ENCODE measurements at places on chromosomes 5 and 9. TPM values are rescaled to one million over a fixed set of nuclear protein-coding genes. Genes with fewer than 3 reads are reported as not detected.
A peak's percentile ranks its signal among the peaks of the same experiment; 100 is the strongest.

DNA sequence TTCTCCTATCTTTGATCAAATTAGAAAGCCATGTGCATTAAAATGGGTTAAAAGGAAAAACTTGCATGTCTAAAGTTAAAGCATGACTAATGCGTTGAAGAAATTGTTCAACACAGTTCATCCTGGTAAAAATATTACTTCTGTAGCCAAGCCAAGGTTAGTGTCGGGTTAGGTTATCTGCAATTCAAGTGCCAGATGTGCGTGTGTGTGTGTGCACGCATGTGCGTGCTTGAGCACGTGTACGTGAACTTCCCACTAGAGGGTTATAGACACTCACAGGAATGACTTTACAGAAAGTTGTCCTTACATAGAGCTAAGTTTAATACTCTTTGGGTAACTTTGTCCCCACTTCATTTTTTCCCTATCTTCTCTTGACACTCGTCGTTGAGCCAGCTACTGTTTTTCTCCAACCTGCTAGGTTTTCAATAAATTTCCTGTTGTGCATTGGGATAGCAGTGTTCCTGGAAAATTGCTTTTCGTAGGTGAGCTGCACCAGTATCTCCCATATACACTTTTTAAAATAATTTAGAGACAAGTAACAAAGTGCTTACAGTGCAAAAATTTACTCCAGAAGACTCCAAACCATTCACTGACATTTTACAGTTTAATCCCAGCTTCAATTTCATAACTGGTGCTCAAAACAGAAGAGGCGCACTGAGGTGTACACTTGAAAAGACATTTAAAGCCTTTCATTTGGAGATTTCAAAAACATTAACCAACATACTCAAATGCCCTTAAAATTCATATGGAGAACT lies 353.8 kb downstream of the NFIB start:
- no peak for DNase-seq

DNA sequence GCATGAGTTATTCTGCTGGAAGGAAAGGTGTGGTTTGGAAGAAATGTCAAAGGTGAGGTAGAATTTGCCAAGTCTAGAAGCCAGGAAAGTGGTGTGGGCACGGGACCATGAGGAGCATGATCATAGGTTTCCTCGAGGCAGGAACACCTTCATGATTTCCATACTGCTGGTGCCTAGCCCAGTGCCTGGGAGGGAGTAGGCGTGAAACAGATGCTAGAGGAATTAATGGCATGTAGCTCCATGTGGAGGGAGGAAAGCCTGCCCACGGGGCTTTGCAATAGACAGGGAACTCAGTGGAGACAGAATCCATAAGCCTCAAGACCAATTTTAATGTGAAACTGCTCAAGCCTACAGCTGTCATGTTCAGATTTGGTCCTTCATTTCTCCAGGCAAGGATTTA lies 35.1 kb downstream of the TTLL11 start:
- DNase-seq, result no peak

DNA sequence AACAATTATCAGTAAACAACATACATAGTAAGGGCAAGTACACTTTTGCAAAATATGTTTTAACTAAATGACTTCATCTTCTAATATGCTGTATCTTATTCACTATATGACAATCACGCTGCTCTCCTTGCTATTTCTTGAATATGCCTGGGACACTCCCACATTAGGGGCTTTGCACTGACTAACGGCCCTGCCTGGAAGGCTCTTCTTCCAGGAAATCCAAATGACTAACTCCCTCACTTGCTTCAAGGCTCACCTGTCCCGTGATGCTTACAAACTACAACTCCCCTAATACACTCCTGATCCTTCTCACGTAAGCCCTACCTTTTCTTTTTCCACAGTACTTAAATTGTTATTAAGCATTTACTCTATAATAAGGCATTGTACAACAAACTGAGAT lies 10.6 kb downstream of the ERP44 start:
- DNase-seq, result no peak

DNA sequence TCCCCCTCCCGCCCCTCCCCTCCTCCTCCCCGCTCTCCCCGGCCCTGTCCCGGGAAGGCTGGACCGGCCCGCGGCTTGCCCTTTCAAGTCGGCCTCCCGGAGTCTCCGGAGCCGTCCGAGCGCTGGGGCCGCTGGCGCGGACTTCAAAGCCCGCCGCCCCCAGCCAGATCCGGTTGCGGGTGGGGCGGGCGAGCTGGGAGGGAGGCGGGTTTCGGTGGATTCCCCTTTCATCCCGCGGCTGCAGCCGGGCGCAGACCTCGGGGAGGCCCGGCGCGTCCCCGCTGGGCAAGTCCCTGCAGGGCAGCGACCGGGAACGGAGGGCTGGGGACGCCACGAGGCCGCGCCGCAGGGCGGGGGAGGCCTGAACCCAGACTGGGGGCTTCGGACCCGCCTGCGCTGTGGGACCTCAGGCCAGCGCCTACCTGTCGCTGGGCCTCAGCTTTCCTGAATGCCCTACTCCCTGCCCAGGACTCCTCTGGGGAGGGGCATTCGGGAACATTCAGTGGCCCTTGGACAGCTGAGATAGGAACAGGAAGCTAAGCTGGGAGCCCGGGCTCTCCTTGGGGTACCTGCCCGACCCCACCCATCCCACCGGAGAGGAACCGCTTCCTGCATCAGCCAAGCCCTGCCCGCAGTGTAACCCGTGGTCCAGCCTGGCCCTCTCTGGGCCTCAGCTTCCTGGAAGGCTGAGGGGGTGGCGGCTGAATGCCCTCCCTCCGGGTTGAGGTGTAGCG lies 23.4 kb downstream of the C9orf50 start:
- DNase-seq, result peak; percentile 75

- DNase-seq, result peak; percentile 88
Measured at GRCh38 chr5:43573058-43573457, 16.2 kb upstream of the PAIP1 start.

DNA sequence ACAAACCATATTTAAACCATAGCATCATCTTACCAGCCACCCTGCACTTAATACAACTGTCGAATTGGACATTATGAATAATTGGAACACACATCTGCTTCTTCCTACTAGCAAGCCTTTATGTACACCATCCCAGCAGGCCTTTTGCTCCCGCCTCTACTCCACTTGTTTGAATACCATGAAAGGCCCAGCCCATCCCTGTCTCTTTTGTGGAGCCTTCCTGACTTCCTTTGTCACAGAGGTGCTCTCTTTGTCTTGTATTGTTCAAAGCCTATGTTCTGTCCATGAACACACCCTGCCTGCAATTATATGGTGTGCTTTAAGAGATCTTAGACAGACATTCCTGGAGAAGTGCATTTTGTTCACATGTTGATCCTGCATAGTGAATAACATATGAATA lies 465.7 kb downstream of the DIRAS2 start:
- no peak for DNase-seq

- no peak for DNase-seq
Measured at GRCh38 chr9:81877047-81877446, 51.2 kb upstream of the SPATA31D4 start.

DNA sequence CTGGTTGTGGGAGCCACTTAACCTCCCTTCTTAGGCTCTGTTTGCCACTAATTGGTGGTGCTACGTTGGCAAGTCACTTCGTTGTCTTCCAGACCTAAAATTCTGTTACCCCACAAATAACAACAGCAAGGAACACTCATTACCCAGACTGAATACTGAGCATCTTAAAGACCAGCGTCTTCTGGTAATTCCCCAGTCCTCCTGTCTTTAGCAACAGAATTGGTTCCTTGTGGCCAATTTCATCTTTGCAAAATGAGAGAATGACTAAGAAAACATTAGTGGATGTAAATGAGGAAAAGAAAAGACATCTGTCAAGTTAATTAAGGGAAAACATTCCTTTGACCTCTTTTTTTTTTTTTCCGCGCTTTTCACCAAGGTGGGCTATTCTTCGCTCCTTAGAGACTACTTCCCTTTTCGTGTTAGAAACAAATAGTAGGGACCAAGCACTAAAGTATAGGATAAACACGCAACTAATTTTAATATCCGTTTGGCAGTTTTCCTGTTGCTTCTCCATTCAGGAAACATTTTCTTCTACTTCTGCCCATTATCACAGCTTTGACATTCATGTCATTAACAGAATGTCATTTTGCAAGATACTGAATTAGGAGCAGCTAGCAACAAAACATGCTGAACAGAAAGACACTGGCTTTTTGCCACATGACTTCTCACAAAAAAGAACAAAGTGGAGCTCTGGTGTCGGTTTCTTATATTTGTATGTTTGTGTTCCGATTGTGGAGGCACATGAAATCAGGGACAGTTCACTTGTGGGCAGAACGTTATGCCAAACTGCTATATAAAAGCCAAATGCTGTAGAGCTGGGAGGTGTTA lies 154.2 kb downstream of the CD180 start:
- DNase-seq, result no peak

DNA sequence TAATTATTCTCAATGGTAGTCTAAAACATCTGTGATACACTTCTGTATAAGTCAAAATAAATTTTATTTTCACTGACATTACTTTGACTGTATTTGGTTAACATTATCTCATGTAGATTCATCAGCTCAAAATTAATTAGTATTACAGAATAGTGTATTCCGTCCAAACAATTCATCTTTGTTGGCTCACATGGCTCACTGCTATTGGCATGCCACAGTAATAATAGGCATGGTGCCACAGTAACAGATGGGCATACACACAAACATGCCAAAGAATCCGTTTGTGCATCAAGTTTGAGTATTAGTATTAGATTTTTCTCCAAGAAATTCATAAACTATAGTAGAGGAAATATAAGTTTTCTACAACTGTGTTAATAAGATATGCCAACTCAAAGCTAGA lies 14.2 kb downstream of the AP3B1 start:
- DNase-seq, result no peak

DNA sequence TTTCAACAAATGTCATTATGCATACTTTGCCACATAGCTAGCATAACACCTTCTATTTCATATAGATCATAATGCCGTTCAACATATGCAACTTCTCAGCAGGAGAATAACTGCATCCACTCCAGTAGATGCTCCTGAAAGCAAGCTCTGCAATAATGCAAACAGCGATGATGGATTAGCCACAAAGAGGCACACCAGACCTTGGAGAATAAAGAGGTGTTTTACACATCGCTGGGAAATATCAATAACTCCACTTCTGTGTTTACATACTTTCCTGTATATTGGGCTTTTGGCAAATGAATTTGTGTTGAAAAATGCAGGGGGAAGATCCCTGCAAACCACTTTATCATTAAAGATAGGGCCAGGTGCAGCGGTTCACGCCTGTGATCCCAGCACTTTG lies 271.5 kb upstream of the PANK3 start:
- no peak for DNase-seq

DNA sequence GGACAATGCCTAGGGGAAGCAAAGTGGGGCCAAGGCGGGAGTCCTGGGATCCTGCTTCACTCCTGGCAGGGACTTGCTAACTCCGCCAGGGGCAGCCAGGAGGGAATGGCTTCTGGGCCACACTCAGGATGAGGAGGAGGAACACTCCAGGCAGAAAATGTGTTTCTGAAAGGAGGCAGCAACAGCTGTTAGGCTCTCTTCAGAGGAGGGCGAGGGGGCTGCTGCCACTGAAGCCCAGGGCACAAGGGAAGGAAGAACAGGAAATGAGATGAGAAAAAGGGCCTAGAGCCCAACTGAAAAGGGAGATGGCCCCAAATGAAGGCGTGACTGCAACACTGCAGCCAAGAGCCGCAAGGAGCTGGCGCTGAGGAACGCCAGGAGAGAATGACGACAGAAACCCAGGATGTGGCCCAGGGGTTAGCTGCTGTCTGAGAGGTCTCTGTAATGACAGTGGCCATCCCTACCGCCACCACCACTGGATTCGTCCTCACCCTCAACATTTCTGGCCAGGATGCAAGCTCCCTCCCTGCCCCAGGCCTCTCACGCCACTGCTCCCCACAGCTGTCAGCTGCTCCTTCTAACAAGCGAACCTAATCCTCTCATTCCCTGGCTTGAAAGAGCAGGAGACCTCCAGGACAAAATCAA lies 15.8 kb downstream of the PSMB7 start:
- peak; percentile 77 for DNase-seq

DNA sequence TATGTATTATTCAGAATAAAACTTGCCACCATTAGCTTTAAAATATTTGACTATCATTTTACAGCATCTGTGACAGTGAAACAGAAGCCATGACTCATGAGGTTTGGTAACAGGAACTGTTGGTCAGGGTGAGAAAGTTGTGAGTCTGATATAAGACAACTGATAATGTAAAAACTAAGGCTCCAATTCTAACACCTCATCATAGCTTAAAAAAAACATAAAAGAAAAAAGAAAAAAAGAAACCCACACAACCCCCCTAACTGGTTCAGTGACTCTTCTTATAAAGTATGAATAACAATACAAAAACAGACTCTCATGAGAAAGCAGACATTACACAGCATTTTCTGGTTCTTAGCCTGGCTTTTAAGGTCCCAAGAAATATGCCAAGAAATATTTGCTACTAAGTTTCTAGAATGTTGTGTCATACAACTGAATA lies 85.8 kb downstream of the MRPS27 start:
- DNase-seq, result peak; percentile 89

DNA sequence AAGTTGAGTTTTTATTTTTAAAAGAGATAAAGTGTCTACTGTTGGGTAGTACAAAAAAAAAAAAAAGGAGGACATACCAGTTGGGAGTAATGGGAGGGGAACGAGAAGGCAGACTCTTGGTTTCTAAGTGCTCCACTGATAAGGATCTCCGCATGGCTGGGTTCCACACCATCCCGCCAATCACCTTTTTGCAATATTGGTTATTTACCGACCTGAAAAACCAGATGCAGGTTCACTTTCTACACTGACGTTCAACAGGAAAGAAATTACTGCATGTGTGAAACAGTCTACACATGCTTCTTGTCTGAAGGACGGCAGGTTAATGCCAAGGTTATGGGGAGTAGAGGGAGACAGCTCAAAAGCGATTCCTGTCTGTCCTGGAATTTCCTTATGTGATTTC lies 75.5 kb downstream of the PTPN3 start:
- DNase-seq, result no peak

DNA sequence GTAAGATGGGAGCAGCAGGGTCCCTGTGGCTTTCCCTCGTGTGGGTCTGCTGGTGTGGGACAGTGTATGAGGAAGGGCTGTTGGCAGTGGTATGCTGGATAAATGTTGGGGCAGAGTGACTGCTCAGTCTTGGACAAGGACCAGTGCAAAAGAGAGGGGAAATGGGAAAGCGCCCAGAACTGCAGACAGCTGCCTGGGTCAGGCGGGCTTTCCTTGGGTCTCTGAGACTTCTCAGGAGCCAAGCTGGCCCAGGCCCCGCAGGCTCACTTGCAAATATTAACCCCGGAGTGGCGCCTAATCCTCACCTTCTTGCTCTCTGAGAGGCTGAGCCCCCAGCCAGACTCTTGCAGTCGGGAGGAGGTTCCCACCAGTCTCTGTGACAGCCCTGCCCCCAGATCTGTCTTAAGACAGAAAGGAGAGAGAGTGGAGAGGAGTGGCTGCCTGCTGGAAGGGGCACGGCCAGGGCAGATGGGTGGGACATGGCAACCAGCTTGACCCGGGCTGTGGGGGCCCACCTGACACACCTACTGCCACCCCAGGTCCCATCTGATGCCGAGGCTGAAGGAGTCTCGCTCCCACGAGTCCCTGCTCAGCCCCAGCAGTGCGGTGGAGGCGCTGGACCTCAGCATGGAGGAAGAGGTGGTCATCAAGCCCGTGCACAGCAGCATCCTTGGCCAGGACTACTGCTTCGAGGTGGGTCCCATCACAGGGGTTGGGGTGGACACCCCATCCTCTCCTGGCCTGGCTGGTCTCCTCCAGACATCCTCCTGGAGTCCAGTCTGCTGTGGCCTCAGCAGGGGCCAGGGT lies 105.2 kb downstream of the DAB2IP start:
- DNase-seq, result no peak

- no peak for DNase-seq
Measured at GRCh38 chr5:142515036-142515435, 170.9 kb downstream of the FGF1 start.

FOXI1 gene
- total RNA-seq, result not detected

RORB gene
- 2.1 TPM for total RNA-seq

CCNB1 gene
- 8.2 TPM for total RNA-seq

CCL19 gene
- total RNA-seq, result not detected

CARTPT gene
- total RNA-seq, result not detected
